Calu3 (cell line): ENCODE measurements at places on chromosomes 12 and 14. TPM values are rescaled to one million over a fixed set of nuclear protein-coding genes. Genes with fewer than 3 reads are reported as not detected.

Gene KLRK1
- total RNA-seq = not detected in 2 replicates

Gene ARF3
- total RNA-seq = 142 and 164 TPM in 2 replicates

Gene BAG5
- total RNA-seq = 36.5 and 38.4 TPM in 2 replicates

Gene TRIM9
- 1.6 TPM in 2 replicates for total RNA-seq

Gene DHRS2
- 1.8 and 3.0 TPM in 2 replicates for total RNA-seq

Gene PNN
- 93.1 and 93.5 TPM in 2 replicates for total RNA-seq

GRCh38 chr14:68880581-68881105 lies 87.8 kb upstream of the ZFP36L1 start:
- H3K27me3 ChIP-seq = no peaks in the 10 kb centered on the region
- H3K4me3 ChIP-seq = no peak overlapping the region
- H3K4me1 ChIP-seq = no peaks in the 10 kb centered on the region
- no peak for DNase-seq
- H3K27ac ChIP-seq = no peak overlapping the region
- peaks cover 66% of the 10 kb centered on the region for H3K36me3 ChIP-seq

DNA sequence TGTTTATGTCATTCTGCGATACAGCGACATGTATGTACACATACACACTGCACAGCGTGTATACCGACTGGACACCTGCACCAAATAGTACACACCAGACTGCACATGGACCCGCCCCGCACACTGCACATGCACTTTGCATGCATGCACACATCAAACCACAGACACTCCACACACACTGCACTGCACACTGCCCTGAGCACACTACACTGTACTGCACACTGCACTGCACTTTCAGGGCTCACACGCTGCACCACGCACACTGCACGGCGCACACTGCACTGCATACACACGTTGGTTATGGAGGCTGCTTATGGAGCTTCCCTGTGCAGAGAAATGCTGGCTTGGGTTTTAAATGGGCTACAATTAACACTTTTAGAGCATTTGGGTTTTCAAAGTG lies 1.6 kb downstream of the PAPLN start:
- peaks cover 37% of the 10 kb centered on the region for H3K4me1 ChIP-seq
- H3K4me3 ChIP-seq = peak overlapping the region; percentile 45
- H3K27me3 ChIP-seq = peaks cover 92% of the 10 kb centered on the region
- H3K27ac ChIP-seq = no peak overlapping the region
- no peak for DNase-seq

DNA sequence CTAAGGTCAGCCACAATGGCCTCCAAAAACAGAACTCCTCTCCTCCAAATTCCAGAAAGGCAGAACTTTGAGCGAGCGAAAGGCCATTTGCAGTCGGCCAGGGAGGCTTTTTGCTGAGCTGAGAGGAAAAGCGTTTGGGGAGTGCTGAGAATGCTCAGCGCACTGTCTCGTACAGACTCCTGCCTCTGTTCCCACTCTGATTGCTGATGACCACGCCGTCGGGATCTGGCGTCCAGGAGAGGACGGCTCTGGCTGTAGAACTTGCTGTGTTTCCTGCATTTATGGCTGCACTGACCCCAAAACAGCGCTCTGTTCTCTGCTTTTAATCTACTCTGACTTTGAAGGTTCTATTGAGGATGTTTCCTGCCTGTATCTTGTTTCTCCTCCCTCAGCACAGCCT lies 82.4 kb upstream of the WSCD2 start:
- no peaks in the 10 kb centered on the region for H3K4me1 ChIP-seq
- H3K4me3 ChIP-seq = no peak overlapping the region

GRCh38 chr14:73502017-73502619 lies 11.4 kb downstream of the RIOX1 start:
- H3K27ac ChIP-seq = no peak overlapping the region
- no peaks in the 10 kb centered on the region for H3K4me1 ChIP-seq

DNA sequence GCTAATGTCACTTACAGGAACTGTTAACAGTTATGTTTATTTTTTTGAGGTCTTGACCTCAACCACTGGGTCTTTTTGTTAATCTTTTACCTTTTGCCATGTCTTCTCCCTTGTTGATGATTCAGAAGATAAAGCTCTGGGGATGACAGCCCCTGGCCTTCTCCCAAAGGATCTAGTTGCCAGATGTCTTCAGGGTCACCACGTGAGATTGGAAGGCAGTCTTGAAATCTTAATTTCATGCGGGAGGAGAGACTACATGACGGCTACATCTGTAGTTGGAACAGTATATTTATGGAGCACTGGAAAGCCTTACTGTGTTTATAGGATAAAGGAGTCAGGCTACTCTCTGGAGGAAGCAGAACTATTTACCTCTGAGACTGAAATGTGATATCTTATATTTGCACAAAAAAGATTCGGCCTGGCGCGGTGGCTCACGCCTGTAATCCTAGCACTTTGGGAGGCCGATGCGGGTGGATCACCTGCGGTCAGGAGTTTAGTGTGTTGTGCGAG lies 5.6 kb downstream of the MLEC start:
- H3K27me3 ChIP-seq = no peaks in the 10 kb centered on the region
- H3K4me3 ChIP-seq = peak overlapping the region; percentile 24
- H3K4me1 ChIP-seq = peaks cover 43% of the 10 kb centered on the region
- DNase-seq = no peak
- peaks cover 46% of the 10 kb centered on the region for H3K36me3 ChIP-seq

DNA sequence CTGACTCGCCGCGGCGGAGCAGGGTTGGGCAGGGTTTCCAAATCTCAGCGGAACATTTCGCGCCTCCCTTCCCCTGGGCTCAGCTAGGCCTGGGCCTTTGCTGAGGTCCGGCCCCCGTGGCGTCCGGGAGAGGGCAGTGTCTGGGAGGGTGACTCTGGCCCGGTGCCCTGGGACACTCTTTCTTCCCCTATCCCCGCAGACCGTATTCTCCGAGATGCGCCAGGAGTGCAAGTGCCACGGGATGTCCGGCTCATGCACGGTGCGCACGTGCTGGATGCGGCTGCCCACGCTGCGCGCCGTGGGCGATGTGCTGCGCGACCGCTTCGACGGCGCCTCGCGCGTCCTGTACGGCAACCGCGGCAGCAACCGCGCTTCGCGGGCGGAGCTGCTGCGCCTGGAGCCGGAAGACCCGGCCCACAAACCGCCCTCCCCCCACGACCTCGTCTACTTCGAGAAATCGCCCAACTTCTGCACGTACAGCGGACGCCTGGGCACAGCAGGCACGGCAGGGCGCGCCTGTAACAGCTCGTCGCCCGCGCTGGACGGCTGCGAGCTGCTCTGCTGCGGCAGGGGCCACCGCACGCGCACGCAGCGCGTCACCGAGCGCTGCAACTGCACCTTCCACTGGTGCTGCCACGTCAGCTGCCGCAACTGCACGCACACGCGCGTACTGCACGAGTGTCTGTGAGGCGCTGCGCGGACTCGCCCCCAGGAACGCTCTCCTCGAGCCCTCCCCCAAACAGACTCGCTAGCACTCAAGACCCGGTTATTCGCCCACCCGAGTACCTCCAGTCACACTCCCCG lies 3.0 kb downstream of the WNT1 start:
- H3K4me3 ChIP-seq = peak overlapping the region; percentile 61
- DNase-seq = no peak
- peaks cover 100% of the 10 kb centered on the region for H3K27me3 ChIP-seq
- H3K4me1 ChIP-seq = peaks cover 46% of the 10 kb centered on the region
- H3K36me3 ChIP-seq = peaks cover 17% of the 10 kb centered on the region

DNA sequence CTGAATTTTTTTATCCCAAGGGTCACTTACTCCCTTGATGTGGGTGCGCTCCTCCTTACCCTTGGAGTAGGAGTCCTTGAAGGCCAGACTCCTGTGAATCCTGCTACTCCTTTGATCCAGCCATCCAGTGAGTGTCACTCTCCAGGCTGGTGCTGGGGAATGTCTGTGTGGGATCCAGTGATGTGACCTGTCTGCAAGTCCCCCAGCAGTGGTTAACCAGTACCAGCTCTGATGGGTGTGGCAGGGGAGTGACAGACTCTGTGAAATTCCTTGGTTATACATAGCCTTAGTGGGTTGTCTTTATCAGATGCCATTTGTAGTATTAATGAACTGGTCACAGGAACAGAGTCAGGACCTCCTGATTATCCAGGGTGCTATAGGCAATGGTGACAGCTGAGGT lies 409.5 kb upstream of the LMO3 start:
- H3K27me3 ChIP-seq = no peaks in the 10 kb centered on the region
- no peaks in the 10 kb centered on the region for H3K36me3 ChIP-seq
- no peaks in the 10 kb centered on the region for H3K4me1 ChIP-seq
- no peak overlapping the region for H3K27ac ChIP-seq
- DNase-seq = no peak

DNA sequence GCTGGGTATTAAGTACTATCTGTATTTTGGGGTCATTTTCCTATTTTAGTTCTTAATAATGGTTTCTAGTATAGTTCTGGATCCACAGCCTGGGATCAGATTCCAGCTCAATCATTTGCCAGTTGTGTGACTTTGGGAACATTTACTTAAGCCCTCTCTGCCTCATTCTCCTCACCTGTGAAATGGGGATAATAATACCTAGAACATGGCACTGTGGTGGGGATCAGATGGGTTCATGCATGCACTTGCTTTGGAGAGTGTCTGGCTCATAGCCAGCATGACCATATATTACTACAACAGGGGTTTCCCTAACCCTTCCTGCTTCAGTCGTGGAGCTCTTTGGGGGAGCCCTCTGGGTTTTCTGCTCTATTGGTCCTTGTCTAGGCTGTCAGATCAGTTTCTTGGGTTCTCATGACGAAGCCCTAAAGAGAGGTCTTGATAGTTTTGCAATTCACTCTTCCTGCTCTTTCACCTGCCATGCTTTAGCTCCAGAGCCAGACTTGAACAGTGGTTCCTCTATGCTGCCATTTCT lies 34.1 kb upstream of the SMOC1 start:
- no peak overlapping the region for H3K27ac ChIP-seq
- no peaks in the 10 kb centered on the region for H3K4me1 ChIP-seq
- H3K27me3 ChIP-seq = no peaks in the 10 kb centered on the region
- H3K36me3 ChIP-seq = no peaks in the 10 kb centered on the region
- H3K4me3 ChIP-seq = no peak overlapping the region
- no peak for DNase-seq

DNA sequence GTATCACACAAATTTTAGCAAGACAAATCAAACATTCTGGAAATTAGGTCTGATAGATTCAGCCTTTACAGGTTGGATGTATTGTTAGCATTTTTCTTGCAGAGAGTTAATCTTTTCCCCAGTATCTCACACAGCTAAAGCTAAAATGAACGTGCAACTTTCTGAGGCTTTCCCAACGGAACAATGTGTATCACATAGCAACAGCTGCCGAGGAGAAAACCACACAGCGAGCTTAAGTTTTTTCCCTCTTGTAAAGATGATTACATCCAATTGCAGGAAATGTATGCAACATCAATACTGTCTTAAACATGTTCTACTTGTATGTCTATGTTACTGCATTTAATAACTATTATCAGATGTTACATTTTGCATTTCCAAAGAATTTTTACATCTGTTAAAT lies 182.2 kb downstream of the CCDC59 start:
- no peak overlapping the region for H3K4me3 ChIP-seq
- H3K27ac ChIP-seq = no peak overlapping the region

GRCh38 chr14:25090256-25090655 lies 40.3 kb upstream of the STXBP6 start:
- no peaks in the 10 kb centered on the region for H3K27me3 ChIP-seq
- no peak for DNase-seq
- peaks cover 45% of the 10 kb centered on the region for H3K4me1 ChIP-seq
- H3K36me3 ChIP-seq = no peaks in the 10 kb centered on the region
- peak overlapping the region; percentile 36 for H3K27ac ChIP-seq

DNA sequence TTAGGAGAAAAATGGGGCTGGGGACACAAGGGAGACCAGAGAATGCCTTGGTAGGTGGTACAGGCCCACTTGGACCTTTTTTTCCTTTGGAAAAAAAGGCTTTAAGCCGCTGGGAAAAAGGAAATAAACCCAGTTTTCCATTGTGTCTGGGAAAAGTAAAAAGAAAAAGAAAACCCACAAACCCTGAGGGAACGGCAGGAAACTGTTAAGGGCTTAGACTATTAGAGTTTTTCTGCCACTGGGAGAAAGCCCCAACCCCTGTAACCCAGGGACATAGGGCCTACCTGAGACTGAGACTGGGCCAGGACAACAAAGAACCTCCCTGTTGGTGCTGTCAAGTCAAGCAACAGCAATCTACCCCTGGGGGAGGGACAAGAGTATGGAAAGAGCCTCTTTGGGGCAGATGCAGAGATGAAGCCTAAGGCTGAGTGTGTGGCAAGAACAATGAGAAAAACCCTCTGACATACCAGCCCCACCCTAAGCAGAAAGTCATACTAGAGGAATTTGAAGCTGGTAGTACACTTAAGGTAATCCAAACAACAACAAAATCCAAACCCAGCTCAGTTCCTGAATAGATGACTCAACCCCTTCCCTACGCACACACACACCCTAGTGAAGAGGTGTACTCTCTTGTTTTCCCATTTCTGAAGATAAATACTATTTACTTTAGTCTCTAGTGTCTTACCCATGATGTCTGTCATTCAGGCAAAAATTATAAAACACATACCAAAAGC lies 22.8 kb downstream of the ATF1 start:
- peak overlapping the region; percentile 84 for H3K27ac ChIP-seq
- peak overlapping the region; percentile 34 for H3K4me3 ChIP-seq
- peaks cover 9% of the 10 kb centered on the region for H3K36me3 ChIP-seq

GRCh38 chr14:101665478-101666078 lies 95.9 kb upstream of the PPP2R5C start:
- no peak overlapping the region for H3K4me3 ChIP-seq
- no peaks in the 10 kb centered on the region for H3K36me3 ChIP-seq
- H3K4me1 ChIP-seq = peaks cover 8% of the 10 kb centered on the region
- peaks cover 30% of the 10 kb centered on the region for H3K27me3 ChIP-seq
- no peak overlapping the region for H3K27ac ChIP-seq

DNA sequence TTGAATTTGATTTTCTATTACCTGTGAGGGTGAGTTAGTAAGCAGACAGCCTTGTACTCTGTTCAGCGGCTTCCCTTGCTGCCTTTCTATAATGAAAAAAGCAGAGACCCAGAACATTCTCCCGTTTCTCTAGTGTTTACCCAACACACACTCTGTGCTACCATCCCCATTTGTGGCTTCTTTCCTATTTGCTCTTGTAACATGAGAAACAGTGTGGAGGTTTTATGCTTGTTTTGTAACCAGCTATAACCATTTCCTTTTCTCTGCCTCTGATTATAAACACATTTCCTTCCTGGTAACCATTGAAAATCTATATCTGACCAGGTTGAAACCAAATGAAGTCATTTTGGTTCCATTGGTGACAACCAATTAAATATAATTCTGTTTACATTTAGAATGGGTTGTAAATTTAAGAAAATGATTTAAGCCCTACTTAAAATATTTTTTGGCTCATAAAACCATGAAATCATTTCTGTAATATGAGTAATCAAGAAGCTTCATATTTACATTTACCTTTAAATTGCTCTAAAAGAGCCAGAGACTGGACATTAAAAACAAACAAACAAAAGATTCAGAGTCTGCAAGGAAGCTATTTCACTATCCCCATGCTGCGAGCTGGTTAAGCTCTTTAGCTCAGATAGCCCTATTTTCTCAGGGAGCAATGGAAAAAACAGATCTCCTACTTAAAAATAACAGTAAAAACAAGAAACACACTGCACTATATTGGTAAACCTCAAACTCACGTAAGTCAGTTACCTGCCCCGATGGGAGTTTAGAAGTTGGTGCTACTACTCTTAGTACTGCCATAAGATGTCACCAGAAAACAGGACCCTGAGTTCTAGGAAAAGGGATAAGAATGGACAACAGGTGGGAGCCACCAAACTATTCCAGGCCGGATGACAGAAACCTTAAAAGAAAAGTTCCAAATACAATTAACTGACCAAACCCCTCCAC lies 206.5 kb upstream of the EEA1 start:
- peak overlapping the region; percentile 59 for H3K27ac ChIP-seq
- H3K27me3 ChIP-seq = no peaks in the 10 kb centered on the region
- H3K36me3 ChIP-seq = no peaks in the 10 kb centered on the region
- H3K4me1 ChIP-seq = peaks cover 47% of the 10 kb centered on the region
- no peak overlapping the region for H3K4me3 ChIP-seq

- peaks cover 9% of the 10 kb centered on the region for H3K4me1 ChIP-seq
- no peak for DNase-seq
- peaks cover 28% of the 10 kb centered on the region for H3K27me3 ChIP-seq
- peaks cover 30% of the 10 kb centered on the region for H3K36me3 ChIP-seq
- H3K4me3 ChIP-seq = peak overlapping the region; percentile 93
Observed at GRCh38 chr14:50828721-50829488, 2.1 kb downstream of the NIN start.
